Central memory CD4-positive, alpha-beta T cell (primary cell): ENCODE measurements at places on chromosomes 7 and 10.
A peak's percentile ranks its signal among the peaks of the same experiment; 100 is the strongest.

DNA sequence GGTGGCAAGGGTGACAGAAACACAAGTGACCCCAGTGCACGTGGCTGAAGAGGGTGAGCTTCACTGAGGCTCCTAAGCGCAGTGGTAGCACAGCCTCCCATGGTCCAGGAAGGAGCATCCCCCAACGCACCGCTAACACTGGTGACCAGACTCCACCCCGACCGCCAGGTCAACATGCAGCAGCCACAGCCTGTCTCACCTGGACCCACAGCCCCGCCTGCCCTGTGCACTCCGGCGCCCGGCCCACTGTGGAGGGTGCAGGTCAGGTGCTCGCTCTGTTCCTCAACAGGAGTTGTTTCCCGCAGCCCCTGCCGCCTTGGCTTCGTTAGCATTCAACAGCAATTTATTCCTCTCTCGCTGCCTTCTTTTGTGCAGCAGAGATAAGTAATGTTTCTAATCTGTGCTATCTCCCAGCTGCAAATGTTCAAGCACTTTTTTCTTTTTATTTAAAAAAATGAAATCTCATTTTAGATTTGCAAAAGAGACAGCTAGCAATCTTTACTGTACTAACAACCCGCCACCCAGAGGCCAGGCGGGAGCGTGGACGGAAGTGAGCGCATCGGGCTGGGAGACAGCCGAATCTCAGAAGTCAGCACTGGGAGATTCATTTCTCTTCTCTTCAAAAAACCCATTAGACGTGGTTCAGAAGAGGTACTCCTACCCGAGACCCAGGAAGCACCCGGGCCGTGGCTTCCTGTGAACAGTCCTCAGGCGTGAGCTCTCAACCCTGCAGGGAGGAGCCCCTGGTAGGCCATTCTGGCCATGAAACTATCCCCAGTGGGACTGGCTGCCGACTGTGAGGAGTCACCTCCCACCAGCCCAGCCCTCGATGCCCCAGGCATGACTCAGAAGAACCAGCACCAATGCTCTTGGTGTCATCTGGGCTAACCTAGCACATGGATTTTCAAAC lies 133.4 kb downstream of the MAD1L1 start:
- peak; percentile 8 for DNase-seq

DNA sequence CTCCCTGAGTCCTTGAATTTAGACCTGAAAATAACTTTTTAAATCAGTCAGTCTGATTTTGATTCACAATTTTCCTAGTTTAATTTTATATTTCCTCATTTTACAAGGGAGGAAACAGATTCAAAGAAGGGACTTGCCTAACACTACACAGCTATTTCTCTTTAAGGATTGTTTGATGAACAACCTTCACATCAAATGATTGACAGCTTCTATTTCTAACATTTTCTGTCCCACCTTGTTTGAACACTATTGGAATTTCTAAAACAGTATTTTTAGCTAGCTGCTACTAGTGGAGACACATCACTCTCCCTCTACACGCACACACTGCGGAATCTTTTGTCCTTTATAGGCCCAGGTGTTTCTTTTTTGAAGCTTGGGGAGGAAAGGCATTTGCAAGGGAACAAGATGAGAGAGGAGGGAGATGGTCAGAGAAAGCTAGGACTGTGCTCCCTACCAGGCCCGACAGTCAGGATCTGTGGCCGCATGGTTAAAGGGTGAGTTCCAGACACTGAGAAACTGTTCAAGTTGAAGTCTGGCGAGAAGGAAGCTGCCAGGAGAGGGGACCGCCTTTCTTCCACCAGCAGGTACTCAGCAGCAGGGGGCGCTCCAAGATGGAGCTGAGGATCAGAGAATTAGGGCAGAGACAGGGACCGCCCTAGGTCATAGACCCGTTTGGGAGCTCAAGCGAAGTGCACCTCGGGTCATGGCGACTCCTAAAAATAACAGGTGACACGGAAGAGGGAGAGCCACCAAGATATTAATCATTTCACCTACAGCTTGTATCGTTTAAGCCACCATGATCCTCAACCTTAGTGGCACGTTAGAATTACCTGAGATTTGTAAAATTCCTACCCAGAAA lies 49.7 kb downstream of the DNAJC12 start:
- peak; percentile 42 for DNase-seq

DNA sequence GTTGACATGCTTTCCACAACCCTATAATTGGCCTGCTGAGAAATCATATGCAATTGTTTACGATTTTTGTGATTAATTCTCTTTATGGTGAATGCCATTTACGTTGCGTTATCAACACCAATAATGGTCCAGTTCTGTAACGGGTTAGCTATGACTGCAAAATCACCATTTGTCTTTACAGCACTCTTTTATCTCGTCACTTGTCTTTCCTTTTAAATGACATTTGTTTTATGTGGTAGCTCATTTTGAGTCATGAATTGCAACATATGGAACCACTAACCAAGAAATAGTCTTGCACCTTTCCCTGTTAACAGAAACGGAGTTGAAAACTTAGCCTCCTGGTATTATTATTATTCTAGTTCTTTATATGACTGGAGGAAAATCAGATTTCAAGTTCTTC lies 3.1 kb upstream of the KIAA1217 start:
- DNase-seq: no peak

DNA sequence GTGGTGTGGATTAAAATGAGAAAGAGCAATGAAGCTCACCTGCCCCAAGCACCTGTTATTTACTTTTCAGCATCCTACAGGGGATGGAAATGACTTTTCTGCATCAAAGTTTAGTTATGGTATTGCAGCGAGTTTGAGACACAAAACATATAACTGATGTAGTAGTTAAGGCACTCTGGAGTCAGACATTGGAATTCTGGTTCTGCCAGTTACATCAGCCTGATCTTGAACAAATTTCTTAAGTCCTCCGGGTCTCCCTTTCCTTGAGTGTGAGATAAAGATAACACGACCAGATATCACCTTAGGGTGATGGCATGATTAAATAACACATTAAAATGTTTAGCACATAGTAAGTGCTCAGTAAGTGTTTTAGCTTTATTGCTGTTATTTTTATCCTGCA lies 97.4 kb downstream of the ATXN7L1 start:
- DNase-seq: no peak

GRCh38 chr10:59859570-59859969 lies 46.8 kb downstream of the CCDC6 start:
- DNase-seq: no peak

DNA sequence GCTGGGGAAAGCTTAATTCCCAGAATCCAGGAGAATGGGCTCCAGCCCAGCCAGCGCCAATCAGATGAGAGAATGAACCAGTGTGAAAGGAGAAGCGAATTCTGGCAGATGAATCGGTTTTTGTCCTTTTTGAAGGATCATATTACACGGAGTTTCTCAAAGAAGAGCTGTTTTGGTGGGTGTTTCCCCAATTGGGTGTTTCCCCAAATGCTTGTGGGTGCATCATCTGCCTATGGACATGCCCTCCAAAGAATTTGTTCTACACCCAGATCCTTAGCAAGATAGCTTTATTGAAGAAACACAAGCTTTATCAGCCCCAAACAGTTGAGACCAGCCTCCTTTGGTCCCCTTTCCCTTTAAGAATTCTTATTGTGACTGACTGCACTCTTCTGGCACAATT lies 186.5 kb upstream of the GPR26 start:
- DNase-seq: no peak

GRCh38 chr10:88027570-88027969 lies 164.1 kb downstream of the PTEN start:
- DNase-seq: no peak

DNA sequence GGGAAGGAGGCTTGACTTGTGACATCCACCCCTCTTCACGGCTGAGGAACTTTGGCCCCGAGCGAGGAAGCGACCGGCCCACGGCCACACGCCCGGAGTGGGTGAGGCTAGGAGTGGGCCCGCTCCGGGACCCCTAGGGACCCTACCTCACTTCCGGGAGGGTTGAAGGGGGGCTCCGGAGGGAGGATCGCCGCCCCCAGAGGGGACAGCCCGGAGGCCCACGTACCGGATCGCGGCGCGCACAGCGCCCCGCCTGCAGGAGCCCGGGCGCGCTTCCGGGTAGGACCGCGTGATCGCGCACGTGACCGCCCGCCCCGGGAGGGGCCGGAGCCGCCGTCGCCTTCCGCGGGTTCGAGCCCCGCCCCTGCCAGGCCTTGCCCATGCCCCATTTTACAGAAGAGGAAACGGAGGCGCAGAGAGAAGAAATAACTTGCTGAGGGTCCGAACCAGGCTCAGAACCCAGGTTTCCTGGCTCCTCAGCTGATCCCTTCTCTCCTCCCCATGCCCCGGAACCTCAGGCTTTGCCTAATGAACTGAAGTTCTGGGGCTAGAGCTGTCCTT lies at the start of gene HPS1:
TSS of gene HPS1 (minus strand) at position 275 of the 561 bp plus-strand sequence. CDS start 3,695 bp downstream, outside the sequence.
- DNase-seq: peak; percentile 70

GRCh38 chr7:148621563-148621962 lies 31.0 kb downstream of the C7orf33 start:
- no peak for DNase-seq

DNA sequence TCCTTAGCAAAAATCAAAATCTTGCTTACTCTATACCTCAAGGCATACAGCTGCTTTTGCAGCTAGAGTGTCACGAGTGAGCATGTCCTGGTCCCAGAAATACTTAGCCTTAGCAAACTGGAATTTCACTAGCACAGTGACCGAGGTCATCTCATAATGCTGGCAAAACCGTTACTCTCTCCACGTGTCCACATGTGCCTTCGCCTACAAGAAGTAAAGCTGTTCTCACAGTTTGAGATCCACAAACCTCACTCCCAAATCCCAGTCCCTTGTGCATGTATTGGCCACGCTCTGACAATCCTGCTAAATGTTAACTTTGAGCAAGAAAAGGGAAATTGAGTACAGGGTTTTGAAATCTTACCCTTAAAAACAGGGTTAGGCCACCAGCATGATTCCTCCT lies 111.0 kb upstream of the PLXDC2 start:
- no peak for DNase-seq

- DNase-seq: no peak
Measured at GRCh38 chr7:95430864-95431263, 4.0 kb downstream of the PON2 start.

DNA sequence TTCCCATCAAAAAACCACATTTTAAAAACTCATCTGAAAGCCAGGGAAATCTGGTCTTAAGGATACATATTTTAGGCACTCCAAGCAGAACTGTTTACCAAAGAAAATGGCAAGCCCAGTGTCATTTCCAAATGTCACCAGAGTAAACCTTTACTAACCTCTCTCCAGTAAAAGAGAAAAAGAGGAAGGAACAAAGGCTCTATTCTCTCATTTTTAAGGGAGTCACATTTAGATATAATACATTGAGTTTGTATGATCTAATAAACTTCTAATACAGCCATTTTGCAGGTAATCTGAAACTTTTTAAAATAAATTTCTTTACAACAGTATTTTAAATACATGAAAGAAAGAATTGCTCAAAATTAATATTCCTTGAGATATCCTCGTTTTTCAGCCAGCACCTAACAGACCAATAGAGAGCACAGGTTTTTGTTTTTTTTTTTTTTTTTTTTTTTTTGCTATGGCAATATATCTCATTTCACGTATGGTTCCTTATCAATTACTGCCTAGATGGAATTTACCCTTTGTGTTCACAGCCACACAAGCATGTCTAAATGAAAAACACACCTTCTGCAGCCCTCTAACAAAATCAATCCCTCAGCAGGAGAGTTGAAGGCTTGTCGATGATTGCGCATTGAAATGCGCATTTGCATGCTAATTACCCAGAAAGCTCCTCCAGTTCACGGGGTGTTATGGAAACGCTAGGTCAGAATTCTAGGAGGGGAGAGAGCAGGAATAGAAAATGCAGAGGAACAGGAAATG lies 39.8 kb upstream of the MSRB2 start:
- no peak for DNase-seq

GRCh38 chr7:34275624-34276023 lies 370.3 kb downstream of the BMPER start:
- no peak for DNase-seq

DNA sequence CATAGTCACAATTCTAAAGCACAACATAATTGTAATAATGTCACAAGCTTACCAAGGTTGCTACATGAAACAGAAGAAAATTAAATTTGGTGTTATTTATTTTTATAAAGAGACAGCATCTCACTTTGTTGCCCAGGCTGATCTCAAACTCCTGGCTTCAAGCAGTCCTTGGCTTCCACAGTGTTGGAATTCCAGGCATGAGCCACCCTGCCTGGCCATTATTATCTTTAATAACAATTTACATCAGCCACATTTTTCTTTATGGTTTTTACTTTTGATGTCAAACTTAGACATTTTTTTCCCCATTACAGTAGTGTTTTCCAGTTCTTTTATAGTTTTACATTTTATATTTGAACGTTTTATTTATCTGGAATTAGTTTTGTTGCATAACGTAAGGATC lies 46.7 kb downstream of the BMPR1A start:
- no peak for DNase-seq

GRCh38 chr10:61628875-61629513 lies 33.7 kb upstream of the CABCOCO1 start:
- no peak for DNase-seq

- DNase-seq: no peak
Measured at GRCh38 chr7:67489881-67490280, 493.2 kb downstream of the TYW1 start.

- no peak for DNase-seq
Measured at GRCh38 chr10:132394936-132395703, 1.9 kb upstream of the PWWP2B start.

- peak; percentile 75 for DNase-seq
Measured at GRCh38 chr10:91378061-91378460, 32.1 kb upstream of the HECTD2 start.

- DNase-seq: no peak
Measured at GRCh38 chr7:20217193-20217948, at the start of gene MACC1. Gene MACC1, minus strand, starts transcription at chr7:20217384. Its CDS starts 55,522 bp downstream, at chr7:20161862.

DNA sequence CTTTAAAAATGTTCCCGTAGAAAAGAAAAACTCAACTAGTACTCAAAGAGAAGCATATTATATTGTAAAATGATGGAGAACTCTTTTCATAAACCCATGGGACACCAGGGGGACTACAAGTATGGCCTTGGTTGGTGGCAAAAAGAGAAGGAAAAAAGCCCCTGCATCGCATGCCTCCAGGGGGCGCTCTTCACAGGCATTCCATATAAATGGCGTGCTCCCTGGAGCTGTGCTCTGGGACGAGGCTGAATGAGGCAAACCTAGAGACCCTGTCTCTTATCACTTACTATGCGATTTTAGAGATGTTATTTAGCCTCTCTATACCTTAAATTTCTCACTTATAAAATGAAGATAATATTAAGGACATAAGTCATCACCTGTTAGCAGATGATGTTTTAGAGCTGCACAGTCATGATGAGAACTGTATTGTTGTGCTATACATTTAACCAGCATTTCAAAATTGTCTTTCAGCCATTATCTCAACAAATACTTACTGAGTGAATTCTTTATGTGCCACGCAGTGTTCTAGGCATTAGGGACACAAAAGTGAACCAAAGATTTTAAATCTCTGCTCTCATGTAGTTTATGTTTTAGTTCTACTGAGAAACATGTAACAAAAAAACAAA lies 105.8 kb downstream of the ARHGAP21 start:
- DNase-seq: peak; percentile 29

GRCh38 chr10:47025540-47026300 lies 114.5 kb downstream of the PTPN20 start:
- no peak for DNase-seq

DNA sequence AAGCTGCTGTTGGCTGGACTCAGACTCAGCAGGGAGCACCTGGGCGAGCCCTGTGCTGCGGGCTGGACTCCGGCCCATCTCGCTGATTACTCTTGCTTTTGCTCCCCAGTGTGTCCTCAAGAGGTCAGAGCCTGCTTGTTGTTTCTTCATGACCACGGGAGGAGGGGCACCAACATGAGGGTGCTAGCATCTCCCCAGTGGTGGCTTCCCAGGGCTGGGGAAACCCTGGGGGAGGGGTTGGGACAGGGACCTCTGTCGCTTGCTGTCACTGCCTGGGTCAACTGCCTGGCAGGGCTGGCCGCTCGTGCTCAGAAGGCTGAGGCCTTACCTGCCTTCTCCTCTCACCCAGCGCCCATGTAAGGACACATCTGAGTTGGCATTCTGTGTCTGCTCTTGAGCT lies 152.3 kb upstream of the SHH start:
- no peak for DNase-seq
